ENCODE measurements at places on chromosomes 11 and 22.
A peak's percentile ranks its signal among the peaks of the same experiment; 100 is the strongest.

DNA sequence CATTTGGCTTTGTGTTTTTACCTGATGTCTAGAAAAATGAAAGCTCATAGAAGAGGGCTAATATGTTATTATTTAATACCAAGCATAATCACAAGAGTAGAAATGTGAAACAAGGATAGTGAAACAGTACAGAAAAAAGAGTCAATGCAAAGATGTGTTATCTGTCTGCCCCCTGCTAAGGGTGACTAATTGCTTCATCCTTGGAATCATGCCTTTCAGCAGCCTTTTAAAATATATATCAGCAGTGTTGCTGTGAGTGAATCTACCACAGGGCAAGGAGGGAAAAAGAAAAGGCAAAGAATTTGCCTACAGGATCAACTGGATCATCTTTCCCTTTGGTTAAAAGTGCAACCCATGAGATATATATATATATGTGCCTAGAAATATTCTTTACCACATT is 867.2 kb upstream of the RAG2 start:
- no peak for DNase-seq

DNA sequence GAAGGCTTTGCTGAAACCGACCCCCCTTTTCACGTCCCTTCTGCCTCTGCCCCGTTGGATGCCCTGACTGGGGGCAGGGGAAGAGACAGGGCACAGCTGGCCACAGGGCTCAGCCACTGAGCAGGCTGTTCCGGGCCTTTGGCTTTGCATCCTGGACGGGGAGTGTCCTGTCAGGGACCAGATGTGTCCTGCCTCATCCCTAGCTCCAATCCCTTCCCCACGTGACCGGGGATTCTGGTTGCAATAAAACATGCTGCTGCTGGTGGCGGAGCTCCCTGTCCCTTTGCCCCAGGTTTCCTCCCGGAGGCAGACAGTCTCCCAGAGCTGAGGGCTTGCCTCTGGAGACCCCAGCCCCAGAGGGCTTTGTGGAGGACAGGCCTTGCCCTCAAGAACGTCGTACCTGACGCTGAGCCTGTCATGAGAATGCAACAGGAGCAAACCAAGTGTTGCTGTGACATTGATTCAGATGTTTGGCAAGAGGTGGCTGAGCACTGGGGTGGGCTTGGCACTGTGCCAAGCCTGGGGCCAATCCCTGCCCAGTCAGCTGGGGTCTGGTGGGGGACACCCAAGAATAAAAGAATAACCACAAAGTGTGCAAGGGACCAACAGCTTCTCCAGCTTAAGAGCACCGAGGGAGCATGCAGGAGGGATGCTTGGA is 7.3 kb downstream of the CDC42EP2 start:
- no peak for DNase-seq

GRCh38 chr11:28822576-28822975 is 714.4 kb downstream of the METTL15 start:
- DNase-seq = no peak

- no peak for DNase-seq
Measured at GRCh38 chr22:29722151-29722550, 2.3 kb downstream of the CABP7 start.

DNA sequence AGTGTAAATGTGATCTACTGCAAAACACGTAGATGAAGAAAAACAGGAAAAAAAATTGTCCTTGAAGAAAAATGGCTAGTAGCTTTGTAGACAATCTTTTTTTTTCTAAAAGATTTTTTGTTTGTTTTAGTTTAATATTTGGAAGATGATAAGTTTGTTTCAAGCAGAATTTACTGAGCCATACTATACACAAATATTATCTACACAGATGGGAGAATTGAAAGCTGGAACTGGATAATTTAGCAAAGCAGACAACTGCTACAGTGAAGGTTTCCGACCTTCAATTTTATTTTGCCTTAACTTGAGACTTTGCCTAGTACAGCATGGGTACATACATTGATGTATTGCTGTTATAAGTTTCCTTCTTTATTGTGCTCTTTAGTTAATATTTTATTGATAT is 313.0 kb upstream of the PDGFD start:
- DNase-seq = no peak

GRCh38 chr22:27397954-27398342 is 403.6 kb downstream of the MN1 start:
- DNase-seq = no peak

GRCh38 chr22:24208012-24208749 is 26.9 kb downstream of the SUSD2 start:
- DNase-seq = no peak

DNA sequence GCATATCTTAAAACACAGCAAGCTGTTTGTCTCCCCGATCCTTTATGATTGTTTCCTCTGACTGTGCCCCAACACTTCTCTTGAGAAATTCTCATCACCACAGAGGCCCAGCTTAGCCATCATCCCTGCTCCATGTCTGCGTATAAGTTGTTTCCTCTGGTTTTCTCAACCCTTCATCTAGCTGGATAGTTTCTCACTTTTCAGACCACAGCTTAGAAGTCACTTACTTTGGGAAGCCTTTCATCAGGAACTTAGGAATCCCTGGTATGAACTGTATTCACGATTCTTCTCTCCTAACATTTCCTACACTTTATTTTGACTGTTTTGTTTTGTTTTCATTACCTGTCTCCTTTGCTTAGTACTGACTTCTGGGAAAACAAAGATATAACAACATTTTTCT is 295.2 kb downstream of the GUCY1A2 start:
- DNase-seq = no peak

GRCh38 chr22:30015846-30016245 is 64.4 kb upstream of the HORMAD2 start:
- DNase-seq = no peak

DNA sequence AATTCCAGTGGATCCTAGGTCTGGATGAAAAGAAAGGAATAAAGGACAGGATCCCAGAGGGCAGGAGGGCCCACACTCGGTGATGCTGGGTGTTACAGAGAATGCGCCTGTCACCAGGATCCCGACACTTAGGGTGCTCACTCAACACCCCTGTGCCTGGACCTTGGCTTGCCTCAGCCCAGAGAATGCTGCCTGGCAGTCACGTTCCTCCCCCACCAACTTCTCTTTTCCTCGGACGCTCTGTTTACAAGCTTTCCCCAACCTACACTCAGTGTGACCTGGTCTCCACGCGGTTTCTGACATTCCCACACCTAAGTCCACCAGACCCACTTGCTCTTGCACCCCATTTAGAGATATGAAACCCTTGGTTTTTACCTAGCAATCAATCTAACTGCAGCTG is 38.0 kb upstream of the ETS1 start:
- no peak for DNase-seq

DNA sequence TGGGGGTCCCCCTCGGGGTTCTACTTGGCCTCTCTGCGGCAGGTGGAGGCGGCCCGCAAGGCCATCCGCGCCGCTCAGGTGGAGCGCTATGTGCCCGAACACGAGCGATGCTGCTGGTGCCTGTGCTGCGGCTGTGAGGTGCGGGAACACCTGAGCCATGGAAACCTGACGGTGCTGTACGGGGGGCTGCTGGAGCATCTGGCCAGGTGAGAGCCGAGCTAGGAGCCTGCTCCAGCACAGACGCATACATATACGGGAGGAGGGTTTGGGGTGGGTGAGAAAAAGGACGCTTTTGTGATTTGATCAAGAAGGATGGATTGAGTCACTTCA is 415 bp downstream of the CENATAC start:
- DNase-seq = no peak

GRCh38 chr22:46104881-46105493 is 45.3 kb upstream of the PPARA start:
- DNase-seq = no peak

GRCh38 chr11:15956302-15956701 is 400.0 kb downstream of the SOX6 start:
- DNase-seq = no peak

- no peak for DNase-seq
Measured at GRCh38 chr22:22931557-22932270, 44.1 kb downstream of the IGLL5 start.

- DNase-seq = no peak
Measured at GRCh38 chr11:119783466-119784400, 54.7 kb upstream of the NECTIN1 start.

DNA sequence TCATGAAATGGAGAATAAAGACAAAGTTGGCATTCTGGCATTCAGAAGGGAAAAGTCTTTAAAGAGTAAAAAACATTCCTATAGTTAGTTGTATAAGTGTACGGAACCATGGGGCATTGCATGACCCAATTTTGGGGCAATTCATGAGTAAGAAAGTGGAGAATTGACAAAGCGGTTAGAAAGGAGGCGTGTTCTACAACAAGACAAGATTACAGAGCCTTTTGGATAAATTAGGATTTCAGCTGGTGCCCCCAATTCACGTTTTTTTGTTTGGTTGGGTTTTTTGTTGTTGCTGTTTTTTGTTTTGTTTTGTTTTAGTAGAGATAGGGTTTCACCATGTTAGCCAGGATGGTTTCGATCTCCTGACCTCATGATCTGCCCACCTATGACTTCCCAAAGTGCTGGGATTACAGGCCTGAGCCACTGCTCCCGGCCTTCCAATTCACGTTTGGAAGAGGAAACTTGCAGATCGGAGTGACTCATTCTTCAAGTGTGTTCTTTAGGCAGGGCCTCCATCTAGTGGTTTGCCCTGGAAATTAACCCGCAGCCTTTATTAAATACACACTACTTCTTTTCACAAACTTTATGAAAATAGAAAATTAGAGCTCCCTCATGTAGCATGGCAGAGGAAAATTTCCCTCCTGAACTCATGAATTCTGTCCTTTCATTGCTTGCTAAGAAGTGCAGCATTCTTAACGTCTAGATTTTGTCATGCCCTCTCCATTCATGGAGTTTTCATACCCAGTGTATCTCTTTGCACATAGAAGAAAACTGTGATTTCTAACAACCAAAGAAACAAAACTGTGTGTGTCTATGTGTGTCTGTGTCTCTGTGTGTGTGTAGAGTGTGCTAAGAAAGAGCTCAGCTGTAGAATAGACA is 118.1 kb downstream of the BBOX1 start:
- peak; percentile 77 for DNase-seq

GRCh38 chr22:32994041-32994830 is 63.9 kb downstream of the SYN3 start:
- no peak for DNase-seq

DNA sequence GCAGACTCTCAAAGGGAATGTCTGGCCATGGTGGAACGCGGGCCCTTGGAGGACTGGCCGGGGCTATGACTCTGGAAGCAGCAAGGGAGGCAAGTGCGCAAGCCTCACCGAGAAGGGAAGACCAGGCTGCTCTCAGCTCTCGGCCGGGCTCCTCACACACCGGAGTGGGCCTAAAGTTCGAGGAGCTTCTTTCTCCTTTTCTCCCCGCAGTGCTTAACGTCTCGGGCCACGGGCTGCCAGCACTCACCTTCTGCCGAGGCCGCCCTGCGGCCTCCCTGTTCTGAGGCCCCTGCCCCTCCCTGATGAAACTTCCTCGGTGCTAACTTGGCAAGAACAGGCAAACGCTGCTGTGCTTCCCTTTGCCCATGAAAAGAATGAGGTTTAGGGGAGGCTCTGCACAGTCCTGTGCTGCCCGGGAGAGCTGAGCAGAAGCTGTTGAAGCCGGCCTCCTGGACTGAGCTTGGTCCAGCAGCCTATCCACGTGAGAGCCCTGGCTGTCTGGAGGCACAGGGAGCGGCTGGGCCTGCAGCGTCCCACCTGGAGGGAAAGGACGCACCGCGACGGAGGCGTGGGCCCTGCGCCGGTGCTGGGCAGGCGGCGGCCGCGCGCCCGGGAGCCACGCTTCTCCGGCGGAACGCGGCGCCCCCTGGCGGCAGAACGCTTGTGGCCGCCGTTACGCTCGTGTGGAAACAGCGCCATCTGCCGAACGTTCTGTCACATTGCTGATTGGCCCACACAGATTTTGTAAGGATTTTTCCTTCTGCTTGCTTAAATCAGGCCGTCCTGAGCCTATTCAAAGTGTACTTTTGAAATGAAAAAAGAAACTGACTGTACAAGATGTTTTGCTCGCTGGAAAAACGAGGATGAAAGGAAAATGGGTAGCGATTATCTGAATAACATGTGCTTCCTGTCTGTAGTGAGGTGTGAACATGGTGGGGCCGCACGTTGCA is 65.0 kb upstream of the TMEM45B start:
- DNase-seq = peak; percentile 74

- no peak for DNase-seq
Measured at GRCh38 chr22:24728790-24729637, 45.5 kb downstream of the PIWIL3 start.

GRCh38 chr11:128476729-128477128 is 110.6 kb downstream of the ETS1 start:
- DNase-seq = no peak

DNA sequence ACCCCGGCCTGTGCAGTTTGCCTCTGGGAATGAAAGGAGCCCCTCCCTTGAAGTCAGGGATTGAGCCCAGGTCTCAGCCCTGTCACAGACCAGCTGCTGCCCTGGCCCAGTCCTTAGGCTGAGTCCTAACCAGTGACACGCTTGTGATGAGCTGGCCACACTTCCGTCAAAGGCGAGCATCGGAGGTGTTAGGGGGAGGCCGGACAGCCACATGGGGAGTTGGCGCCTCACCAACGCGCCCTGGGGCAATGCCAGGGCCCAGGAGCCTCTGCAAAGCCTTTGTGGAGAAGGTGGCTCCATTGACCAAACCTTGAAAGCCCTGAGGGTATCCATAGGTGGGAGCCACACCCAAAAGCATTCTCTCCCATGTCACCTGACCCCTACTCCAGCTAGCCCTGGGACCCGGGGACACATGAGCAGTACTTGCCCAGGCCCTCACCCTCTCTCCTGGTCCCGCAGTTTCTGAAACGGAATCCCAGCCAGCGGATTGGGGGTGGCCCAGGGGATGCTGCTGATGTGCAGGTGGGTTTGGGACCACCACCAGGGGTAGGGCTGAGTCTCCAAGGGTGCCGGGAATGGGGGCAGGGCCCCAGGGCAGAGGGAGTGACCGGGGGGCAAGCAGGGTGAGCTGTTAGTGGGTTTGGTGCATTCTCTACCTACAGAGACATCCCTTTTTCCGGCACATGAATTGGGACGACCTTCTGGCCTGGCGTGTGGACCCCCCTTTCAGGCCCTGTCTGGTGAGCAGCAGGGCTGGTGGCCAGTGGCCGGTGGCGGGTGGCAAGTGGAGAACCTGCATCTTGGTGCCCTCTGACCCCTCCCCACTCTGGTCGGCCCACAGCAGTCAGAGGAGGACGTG is 3.7 kb downstream of the PTPRCAP start:
- no peak for DNase-seq

DNA sequence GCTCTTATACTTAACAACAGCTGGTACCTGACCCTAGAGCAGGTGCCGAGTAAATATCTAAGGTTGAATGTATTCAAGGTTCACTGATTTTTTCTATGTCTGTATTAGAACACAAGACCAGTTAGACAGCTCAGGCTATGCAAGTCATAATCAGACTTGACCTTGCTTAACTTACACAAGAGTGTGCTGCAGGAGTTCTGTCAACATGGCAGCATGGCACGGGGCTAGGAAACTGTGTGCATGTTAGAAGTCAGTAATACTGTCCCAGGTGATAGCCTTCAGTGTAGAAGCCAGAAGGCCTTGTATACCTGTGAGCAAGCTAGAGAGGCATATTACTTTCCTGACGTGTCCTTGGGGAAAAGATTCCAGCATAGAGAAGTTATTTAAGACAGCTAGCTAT is 253.1 kb downstream of the FAT3 start:
- no peak for DNase-seq

Measured in HEK293T (cell line).